Left renal pelvis (tissue), 4 donors: ENCODE measurements at places on chromosomes 11 and 22. TPM values are rescaled to one million over a fixed set of nuclear protein-coding genes. Genes with fewer than 3 reads are reported as not detected.

Gene CYTH4
- 6.2 TPM for polyA plus RNA-seq

DNA sequence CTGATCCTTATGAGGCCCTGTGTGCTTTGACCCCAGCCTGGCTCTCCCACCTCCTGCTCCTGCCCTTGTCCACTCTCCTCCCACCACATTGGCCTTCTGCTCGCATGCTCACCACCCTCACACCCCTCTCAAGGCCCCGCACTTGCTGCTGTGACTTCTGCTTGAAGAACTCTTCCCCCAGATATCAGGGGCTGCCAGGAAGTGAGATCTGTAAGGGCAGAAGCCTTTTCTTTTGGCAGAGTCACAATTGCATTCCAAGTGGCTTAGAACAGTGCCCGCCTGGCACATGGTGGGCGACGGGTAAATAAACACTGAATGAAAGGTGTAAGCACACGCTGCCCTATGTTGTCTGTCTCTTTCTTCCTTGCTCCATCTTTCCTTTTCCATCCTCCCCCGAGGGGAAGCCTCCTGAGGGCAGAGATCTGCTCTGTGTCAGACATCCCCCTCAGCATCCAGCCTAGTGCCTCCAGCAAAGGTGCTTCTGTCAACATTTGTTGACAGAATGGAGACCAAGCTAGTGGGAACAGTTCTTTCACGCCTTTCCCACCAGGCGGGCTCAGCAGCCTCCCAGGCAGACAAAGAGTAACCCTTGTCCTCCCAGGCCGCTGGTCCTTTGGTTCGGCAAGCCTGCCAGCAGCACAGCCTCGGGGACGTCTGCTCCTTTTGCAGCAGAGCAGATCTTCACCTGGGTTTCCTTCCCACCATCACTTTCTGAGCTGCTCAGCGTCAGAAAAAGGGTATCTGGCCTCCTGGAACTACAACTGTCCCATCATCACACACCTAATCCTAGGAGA, 10.0 kb upstream of the PEX26 start:
- DNase-seq, result no peak

DNA sequence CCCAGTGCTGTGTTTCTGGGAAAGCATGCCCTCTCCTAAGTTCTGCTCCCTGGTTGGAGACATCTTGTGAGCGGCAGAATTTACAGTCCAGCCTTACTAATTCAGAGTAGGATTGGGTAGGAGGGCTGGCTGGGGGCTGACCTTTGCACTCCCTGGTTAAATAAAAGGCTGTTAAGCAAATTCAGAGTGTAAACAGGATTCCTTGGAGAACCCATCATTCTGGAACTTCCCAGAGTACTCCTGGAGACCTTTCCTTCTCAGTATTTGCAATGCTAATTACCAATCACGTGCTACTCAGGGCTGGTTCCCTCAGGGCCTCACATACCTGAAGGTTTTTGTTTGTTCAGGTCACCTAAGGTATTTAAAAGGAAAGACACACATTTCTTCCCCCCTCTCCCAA, 340.2 kb downstream of the TBC1D22A start:
- DNase-seq, result peak; percentile 18

GRCh38 chr22:19758896-19759426, 1.6 kb upstream of the TBX1 start:
- DNase-seq, result no peak

Gene BEST1
- polyA plus RNA-seq, result 3.7 TPM

DNA sequence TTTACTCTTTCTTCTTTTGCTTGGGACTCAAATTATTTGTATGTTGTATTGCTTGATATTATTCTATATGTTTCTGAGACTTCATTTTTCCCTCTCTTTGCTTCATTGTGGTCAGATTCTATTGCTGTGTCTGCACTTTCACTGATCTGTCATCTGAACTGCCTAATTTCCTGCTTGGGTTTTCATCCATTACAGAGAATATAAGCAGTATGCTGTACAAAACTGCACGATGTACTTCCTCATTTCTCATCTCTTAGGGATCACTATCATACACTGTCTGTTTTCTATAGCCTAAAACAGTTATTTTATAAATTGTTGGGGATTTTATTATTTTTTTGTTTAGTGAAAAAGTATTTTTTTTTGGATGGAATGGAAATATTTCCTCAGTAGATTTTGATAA, 736.7 kb upstream of the ANO5 start:
- no peak for DNase-seq

- DNase-seq, result no peak
These were observed 7.9 kb downstream of the KDM2A start for GRCh38 chr11:67126986-67127385.

GRCh38 chr11:33110083-33110482, 51.2 kb downstream of the CSTF3 start:
- DNase-seq, result no peak

- no peak for DNase-seq
These were observed 30.6 kb downstream of the ARVCF start for GRCh38 chr22:19986011-19986409.

Gene CASP1
- 9.6 TPM for polyA plus RNA-seq

Gene OR2AG2
- polyA plus RNA-seq, result 0.06 TPM

DNA sequence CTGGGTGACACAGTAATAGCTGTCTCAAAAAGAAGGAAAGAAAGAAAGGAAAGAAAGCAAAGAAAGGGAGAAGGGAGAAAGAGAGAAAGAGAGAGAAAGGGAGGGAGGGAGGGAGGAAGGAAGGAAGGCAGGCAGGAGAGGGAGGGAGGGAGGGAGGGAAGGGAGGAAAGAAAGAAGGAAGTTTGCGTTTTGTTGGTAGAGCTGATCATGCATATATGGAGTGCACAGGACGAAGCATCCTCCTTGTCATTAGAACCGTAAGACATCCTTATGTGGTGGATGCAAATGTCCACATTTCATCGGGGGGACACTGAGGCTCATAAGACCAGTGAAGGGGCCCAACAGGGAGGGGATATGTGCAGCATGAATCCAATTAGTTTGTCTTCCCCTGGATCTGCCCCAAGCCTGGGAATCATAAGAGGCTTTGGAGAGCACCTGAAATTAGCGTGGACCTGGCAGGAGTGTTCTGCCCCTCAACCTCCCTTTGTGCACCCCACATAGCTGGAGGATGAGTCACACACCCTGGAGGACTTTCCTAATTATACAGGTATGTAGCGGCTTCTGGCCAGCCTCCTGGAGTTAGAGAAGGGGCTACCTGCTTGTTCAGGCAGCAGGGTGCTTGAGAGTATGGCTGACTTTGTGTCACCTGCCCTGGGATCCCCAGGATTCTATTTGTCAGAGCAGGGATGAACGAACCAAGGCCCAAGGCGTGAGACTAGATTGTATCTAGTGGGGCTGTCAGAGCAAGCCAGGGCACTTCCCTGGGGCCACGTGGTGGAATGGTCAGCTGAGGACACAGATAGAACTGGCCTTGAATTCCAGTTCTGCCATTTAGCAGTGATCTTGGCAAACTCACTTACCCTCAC, 119.7 kb upstream of the CD82 start:
- DNase-seq, result no peak

DNA sequence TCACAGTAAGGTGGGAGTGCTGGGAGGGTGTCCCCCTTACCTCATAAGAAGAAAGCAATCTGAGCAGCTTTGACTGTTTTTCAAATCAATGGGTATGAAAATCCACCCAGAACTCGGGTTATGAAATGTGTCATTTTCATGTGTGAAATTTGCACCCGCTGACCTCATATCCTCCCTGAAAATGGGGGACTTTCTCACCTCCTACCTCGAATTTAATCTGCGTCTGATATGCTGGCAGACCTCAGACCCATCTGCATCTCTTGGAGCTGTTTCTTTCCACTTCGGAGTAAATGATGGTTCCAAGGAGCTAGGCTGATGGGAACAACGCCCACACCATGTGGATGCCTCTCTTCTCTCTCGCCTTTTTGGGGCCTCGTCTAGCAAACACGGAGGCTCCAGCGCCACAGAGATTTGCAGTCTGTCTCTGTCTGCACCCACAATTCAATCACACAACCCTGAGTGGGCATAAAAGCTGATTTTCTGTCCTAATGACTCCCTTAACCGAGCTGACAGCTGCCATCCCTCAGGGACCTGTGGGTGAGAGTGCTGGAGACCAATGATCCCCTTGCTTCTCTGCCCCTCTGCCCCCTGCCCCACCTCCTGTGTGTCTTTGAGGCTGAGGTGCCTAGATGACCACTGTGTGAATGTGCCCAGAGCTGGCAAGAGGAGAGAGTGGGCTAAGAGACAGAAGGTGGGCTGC, 71.0 kb downstream of the TRIM29 start:
- DNase-seq, result no peak

DNA sequence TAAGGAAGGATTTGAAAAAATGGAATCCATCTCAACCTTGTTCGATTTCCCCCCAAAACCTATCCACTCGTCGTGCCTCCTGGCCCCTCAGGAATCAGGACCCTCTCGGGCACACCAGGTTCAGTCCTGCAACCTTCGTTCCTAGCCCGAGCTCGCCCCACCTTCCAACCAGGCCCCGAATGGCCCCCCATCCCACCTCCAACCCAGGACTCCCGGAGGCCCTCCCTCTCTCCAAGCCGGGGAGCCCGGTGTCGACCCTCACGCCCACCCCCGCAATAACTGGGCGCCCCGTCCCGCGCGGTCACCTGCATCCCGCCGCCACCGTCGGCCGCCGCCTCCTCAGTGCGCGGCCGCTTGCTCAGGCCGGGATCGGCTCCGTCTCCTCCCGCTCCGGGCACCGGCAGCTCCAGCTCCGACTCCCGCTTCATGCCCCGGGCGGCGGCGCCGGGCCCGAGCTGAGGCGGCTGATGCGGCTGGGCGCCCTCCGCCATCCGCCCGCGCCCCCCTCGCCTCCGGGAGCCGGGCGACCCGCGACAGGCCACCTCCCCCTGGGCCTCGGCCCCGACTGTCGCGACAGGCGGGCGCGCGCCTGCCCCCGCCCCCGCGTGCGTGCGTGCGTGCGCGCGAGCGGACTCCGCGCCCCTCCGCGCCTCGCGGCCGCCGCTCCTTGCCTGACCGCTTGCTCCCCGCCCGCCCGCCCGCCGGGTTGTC, 534 bp downstream of the RBFOX2 start:
- DNase-seq, result no peak

Gene BIK
- polyA plus RNA-seq, result 0.42 TPM

DNA sequence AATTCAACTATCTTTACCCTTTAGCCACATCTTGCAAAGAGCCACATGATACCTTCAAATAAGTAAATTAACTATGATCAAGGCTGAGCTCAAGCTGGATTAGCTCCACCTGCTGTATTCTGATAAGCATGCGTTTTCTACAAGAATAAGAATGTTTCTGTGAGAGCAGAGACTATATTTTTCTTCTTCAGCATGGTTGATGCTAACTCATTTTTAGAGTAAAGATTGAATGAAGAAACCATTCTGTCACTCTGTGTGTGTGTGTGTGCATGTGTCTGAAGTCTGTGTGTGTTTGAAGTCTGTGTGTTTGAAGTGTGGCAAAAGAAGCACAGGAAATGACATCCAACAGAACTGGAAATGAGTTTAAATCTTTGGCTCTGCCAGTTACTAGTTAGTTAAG, 12.0 kb upstream of the LAYN start:
- DNase-seq, result no peak

GRCh38 chr11:19382131-19382611, 141.4 kb upstream of the E2F8 start:
- no peak for DNase-seq

Gene NXPE4
- polyA plus RNA-seq, result not detected

DNA sequence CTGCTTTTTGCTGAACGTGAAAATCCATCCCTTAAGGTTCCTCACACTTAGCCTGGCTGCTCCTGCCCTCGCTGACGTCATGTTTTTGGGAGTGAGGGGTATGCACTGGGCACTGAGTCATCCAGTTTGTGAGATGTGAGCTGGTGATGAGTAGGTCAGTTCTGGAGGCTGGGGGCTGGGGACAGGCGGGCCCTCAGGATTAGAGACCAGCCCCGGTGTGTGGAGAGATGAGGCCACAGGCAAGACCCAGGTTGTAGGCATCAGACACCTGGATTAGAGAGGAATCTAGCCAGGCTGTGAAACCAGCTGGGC, 9.2 kb downstream of the KCNC1 start:
- no peak for DNase-seq

DNA sequence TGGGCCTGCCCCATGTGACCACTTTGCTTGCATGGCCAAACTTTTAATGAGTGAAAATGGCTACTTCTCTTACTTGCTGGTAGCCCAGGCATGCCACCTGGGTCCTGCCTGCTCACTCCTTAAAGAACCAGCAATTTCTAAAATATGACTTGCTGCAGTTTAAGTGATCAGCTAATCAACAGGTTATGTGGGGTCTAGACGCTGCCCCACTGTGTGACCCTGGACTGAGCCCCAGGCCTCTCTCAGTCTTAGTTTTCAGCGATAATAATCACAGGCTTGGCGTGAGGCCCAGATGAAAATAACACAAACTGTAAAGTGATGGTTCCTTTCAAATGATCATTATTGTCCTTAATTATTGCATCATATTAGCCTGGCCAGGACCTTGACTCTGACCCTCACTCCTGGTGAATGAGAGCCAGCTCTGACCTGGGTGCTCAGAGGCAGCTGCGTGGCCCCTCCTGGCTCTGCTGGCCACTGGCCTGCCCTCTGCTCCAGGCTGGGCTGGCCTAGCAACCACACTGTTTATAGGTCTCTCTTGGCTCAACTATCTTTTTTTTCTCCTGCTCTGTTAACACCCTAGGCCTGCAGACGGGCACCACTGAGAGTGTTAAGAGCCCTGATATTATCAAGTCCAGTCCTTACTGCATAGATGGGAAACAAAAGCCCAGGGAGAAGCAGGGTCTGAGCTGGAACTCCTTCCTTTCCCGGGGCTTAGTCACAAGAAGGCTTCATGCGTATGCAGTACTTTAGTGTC, 89.7 kb downstream of the RRM1 start:
- DNase-seq, result no peak

DNA sequence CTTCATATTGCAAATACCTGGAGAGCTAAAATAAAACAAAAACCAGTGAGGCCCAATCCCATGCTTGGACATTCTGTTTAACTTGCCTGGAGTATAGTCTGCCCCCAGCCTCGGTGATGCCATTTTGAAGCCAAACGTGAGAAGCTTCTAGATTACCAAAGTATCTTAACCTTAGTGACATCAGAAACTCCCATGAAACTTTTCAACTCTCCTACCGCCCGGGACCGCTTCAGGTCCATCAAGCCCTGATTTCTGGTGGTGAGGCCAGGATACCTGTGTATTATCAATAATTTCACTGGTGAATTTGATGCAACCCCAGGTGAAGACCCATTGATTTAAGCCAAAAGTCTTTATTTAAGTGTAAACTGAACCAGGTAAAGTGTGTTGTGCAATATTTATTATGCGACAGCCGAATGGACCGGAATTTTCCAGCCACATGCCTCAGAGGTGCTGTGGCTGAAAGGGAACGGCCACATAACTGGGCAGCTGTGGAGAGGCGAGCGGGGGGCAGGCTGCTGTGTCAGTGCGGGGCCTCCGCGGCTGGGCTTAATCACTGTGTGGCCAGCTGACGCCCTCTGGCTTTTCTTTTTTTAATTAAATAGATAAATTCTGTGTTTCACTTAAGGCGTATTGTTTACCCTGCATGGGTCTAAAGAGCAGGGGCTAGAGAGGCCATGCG, 385.5 kb upstream of the B3GAT1 start:
- DNase-seq, result no peak

Gene IGSF22
- polyA plus RNA-seq, result 2.6 TPM

DNA sequence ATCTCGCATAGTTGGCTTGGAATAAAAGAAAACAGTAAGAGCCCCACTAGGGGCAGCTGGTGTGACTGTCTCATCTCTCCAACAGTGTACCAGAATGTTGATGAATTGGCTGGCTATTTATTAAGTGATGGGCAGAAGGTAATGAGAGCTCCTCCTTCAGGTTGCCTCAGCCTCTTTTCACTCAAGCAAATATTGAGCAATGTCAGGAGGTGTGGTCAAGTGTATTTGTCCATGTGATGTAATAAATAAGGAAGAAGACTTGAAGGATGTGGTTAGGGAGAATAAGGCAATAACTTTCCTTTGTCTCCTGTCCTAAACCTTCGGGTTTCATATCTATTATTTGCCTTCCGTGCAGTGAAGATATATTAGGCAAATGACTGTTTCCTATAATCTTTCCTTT, at the start of gene TCN1:
TSS of gene TCN1 (minus strand) at position 91 of the 400 bp plus-strand sequence. CDS start at position 74, 17 bp downstream.
- no peak for DNase-seq
